ENCODE measurements at places on chromosomes 5 and 9. TPM values are rescaled to one million over a fixed set of nuclear protein-coding genes. Genes with fewer than 3 reads are reported as not detected.

- no peak for DNase-seq
- peaks cover 27% of the 10 kb centered on the region for H3K27me3 ChIP-seq
- no peaks in the 10 kb centered on the region for H3K36me3 ChIP-seq
Observed at GRCh38 chr9:17597977-17598376, 19.1 kb downstream of the SH3GL2 start.

GPSM1 gene
- total RNA-seq, result 3.9 TPM

DNA sequence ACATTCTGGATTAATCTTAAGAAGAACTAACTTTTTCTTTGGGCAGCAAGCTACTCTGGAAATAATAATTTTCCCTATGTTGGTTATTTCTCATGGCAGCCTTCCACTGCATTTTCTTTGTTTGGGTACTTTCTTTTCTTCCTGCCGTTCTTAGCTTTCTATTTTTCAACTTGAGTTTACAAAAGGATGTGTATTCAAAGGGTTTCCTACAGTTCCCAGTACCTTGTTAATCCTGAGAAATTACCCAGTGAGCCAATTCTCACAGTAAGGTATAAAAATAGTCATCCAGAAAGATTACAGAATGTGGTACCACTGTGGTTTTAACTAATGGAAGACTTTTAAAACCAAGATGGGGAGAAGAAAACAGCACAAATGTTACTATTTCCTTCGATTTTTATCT is 20.2 kb downstream of the GPR21 start:
- H3K4me1 ChIP-seq, result no peaks in the 10 kb centered on the region
- H3K36me3 ChIP-seq, result no peaks in the 10 kb centered on the region
- no peak for DNase-seq
- H3K27ac ChIP-seq, result no peak overlapping the region

DNA sequence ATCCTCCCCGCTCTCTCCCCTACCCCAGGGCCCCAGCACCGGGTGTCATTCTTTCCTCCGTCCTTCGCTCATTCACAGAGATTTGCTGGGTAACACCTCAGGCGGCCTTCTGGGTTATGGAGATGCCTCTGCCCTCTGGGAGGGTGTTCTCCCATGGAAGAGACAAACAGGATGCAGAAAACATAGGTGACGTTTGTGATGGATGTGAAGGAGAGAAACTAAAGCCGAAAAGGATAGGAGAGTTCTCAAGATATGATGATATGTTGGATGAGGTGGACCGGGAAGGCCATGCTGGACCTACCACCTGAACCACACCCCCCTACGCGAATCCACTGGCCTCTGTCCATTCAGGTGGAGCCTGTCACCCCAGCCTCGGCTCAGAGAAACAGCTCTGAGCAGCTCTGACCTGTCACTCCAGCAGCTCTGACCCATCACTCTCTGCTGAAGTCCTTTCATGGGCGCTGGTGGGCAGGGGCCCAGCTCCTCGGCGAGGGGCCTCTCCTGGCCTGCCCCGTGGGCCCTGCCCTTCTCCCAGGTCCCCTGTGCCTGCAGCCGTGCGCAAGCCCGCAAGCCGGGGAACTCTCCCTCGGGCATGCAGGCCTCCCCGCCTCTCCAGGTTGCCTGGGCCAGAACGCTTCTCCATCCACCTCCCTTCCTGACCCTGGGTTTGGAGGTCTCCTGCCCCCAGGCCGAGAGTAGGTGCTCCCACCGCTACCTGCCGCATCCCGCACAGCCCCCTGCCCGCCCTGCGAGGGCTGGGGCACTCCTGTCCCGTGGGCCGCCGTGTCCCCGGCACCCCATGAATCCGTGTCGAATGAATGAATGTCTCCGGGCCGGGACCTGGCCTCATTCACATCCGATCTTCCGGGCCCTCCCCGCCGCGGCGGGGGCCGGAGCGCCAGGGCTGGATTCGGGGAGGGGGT is 717 bp upstream of the NCS1 start:
- peak overlapping the region; percentile 55 for H3K4me3 ChIP-seq
- DNase-seq, result no peak
- H3K36me3 ChIP-seq, result peaks cover 5% of the 10 kb centered on the region
- peaks cover 48% of the 10 kb centered on the region for H3K27me3 ChIP-seq
- no peak overlapping the region for H3K27ac ChIP-seq

GRCh38 chr5:150710165-150710564 is 9.3 kb upstream of the RBM22 start:
- no peaks in the 10 kb centered on the region for H3K27me3 ChIP-seq
- peaks cover 23% of the 10 kb centered on the region for H3K36me3 ChIP-seq
- H3K27ac ChIP-seq, result no peak overlapping the region
- no peaks in the 10 kb centered on the region for H3K4me1 ChIP-seq
- no peak overlapping the region for H3K4me3 ChIP-seq
- DNase-seq, result peak; percentile 17

DNA sequence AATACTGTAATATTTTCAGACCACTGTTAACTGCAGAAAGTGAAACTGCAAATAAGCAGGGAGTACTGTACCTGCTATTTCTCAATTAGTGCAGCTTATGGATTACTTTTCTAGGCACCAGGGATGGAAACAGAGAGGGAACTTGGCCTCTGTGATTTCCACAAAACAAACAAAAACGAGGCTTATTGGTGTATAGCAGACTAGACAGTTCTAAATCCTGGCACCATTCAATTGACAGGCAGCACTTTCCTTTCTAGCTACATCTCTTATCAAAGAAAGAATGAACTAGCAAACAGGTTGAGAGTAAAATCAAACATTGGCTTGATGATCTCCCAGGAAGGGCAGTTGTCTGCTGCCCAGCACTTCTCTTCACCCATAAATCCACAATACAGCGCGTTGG is 16.0 kb upstream of the IL33 start:
- no peaks in the 10 kb centered on the region for H3K27me3 ChIP-seq
- H3K36me3 ChIP-seq, result no peaks in the 10 kb centered on the region
- peaks cover 14% of the 10 kb centered on the region for H3K4me1 ChIP-seq
- H3K27ac ChIP-seq, result no peak overlapping the region
- no peak for DNase-seq
- no peak overlapping the region for H3K4me3 ChIP-seq

DNA sequence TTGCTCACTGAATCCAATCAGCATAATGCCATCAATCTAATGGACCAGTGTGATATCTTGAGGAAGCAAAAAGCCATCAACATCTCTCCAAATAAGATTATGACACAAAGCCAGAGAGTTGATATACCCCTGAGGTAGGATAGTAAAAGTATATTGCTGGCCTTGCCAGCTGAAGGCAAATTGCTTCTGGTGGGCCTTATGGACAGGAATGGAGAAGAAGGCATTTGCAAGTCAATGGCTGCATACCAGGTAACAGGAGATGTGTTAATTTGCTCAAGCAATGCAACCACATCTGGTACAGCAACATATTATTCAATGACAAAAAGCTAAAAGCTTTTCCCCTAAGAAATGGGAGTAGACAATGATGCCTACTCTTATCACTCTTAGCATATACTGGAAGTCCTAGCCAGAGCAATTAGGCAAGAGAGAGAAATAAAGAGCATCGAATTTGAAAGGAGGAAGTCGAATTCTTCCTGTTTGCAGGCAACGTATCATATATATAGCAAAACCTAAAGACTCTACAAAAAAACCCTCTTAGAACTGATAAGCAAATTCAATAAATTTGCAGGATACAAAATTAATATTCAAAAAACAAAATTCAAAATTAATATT is 216.1 kb upstream of the RASA1 start:
- peaks cover 36% of the 10 kb centered on the region for H3K4me1 ChIP-seq
- H3K27me3 ChIP-seq, result no peaks in the 10 kb centered on the region
- no peak for DNase-seq
- no peak overlapping the region for H3K4me3 ChIP-seq
- H3K27ac ChIP-seq, result no peak overlapping the region

DNA sequence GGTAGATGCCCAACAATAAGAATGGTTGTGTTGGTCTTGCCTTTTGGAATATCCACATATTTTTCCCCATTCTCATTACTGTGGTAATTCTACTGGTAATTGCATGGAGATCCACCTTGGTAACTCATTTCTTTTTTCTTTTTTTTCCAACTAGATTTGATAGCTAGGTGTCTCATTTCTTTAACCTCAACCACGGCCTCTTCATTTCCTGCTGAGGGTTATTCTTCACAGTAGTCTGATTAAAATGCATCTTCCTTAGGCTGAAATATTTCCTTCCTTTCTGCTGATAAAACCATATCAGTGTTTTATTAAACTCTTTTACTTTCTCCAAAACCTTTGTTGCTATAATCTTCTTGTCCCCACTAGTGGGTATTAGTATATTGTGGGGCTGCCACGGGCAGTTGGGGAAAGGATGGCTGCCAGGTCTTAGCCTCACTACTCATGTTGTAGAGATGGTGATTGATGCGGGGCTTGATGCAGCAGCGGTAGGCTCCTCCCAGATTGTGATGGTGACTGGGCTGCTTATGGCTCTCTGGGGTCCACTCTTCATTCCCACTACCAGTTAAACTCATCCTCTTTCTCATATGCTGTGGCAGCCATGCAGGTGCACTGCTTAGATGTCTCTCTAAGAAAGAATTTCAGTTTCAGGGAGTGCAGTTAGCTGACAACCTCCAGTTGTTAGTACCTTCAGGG is 35.9 kb downstream of the KIF2A start:
- peaks cover 20% of the 10 kb centered on the region for H3K4me1 ChIP-seq
- no peak overlapping the region for H3K27ac ChIP-seq
- H3K4me3 ChIP-seq, result no peak overlapping the region

GRCh38 chr5:164893071-164893470 is 1387.7 kb downstream of the MAT2B start:
- no peaks in the 10 kb centered on the region for H3K4me1 ChIP-seq
- H3K36me3 ChIP-seq, result peaks cover 5% of the 10 kb centered on the region
- H3K27me3 ChIP-seq, result no peaks in the 10 kb centered on the region
- no peak overlapping the region for H3K4me3 ChIP-seq
- DNase-seq, result no peak

PCDHGA12 gene
- total RNA-seq, result 2.9 TPM

DNA sequence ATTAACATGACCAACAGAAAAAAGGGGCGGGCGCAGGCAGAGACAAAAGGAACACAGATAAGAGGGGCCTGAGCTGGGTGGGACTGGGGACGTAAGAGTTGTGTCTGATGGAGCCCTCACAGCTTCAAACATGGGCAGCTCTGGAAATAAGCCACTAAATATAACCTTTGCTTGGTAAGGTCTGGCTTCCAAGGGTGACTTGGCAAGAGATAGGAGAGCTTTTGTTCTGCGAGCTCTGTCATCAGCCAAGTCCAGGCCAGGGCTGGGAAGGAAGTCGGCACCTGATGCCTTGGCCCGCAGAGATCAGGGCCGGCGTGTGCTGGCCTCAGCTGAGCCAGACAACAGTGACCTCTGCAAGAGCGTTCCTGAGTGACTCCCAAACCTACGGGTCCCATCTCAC is 11.8 kb downstream of the TRUB2 start:
- no peaks in the 10 kb centered on the region for H3K4me1 ChIP-seq
- H3K36me3 ChIP-seq, result peaks cover 36% of the 10 kb centered on the region
- H3K27me3 ChIP-seq, result no peaks in the 10 kb centered on the region
- H3K4me3 ChIP-seq, result no peak overlapping the region
- no peak for DNase-seq
- no peak overlapping the region for H3K27ac ChIP-seq

GRCh38 chr5:74390822-74391221 is 249.7 kb downstream of the ENC1 start:
- peaks cover 19% of the 10 kb centered on the region for H3K36me3 ChIP-seq
- peaks cover 47% of the 10 kb centered on the region for H3K4me1 ChIP-seq
- no peak overlapping the region for H3K4me3 ChIP-seq
- no peak for DNase-seq
- no peaks in the 10 kb centered on the region for H3K27me3 ChIP-seq

ORM2 gene
- not detected for total RNA-seq

DNA sequence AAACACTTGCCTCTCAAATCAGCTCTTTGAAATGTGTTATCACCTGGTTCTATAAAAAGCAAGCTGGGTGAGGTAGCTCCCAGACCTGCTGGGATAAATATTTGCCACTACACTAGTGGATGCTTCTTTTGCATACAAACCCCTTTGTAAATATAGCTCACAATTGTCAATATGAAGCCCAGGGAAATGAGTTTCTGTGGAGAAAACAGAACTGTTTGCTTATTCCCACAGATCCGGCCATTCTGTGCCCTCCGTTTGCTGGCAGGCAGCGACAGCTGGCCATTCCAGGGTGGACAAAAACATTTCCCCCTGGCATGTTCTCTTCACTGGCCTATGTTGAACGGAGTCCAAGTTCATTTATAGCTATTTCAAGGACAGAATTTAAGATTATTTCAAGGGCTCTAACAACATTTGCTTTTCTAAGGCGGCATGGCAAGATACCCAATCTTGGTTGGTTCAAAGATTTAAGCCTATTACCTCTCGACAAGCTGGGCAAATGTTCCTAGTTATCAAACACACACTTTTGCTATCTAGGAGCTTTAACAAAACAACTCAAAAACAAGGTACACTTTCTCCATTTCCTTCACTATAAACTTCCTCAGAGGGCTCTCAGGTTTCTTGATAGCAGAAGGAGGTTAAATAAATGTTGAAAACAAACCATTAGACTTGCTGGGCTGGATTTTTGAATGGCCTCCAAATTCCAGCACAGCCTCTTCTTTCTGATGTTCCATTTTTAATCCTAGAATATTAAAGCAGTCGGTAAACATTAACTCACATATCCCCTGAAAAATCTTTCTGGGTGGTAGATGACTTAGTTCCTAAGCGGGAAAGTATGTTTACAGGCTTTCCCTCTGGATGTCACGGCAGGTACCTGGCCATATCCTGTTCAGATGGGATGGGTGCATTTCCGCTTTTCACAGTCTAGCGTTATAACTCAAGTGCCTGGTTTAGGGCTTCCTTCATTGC is 332.3 kb downstream of the PLK2 start:
- peak; percentile 32 for DNase-seq
- peak overlapping the region; percentile 51 for H3K27ac ChIP-seq
- H3K36me3 ChIP-seq, result no peaks in the 10 kb centered on the region
- H3K27me3 ChIP-seq, result no peaks in the 10 kb centered on the region

DNA sequence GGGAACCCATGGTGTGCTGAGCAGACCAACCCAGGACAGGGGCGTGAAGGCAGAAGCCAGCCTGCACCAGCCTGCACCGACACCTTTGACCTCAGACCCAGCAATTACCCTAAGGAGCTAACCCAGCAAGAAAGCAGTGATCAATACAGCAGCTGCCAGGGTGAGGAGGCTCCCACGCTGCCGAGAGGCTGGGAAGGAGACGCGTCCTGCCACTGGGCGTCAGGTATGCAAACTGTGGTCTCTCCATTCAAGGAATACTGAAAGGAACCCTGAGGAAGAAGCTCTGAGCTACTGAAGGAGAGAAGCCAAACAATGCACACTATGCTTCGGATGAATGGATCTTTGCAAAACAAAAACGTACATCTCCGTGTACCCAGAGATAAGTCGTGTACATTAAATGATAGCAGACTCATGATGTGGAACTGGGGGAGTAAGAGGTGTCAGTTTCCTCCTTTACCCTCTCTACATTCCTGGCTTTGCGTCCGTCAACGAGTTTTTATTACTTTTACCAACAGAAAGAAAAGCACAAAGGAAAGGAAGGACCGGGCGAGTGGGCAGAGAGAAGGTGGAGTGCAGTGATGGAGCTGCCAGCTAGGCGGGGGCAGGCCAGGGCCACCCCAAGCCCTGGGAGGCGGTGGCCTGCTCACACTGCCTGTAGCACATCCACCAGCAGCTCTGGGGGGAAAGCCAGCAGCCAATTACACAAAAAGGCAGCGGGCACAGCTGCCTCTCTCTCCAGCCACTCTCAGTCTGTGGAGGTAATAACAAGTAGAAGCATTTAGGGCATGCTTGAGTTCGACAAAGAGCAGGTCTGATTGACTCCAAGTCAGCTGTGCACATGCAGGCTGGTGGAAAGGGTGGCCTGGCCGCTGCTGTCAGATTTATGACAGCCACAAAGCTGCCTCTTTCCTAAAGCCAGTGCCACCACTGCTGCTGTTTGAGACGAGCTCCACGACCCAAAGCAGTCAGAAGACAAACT is 29.3 kb downstream of the RASGEF1C start:
- H3K4me1 ChIP-seq, result peaks cover 8% of the 10 kb centered on the region
- no peak for DNase-seq
- no peak overlapping the region for H3K4me3 ChIP-seq
- H3K27me3 ChIP-seq, result peaks cover 22% of the 10 kb centered on the region

Data from Calu3 (cell line).